ENCODE measurements at places on chromosomes 5 and 9.

DNA sequence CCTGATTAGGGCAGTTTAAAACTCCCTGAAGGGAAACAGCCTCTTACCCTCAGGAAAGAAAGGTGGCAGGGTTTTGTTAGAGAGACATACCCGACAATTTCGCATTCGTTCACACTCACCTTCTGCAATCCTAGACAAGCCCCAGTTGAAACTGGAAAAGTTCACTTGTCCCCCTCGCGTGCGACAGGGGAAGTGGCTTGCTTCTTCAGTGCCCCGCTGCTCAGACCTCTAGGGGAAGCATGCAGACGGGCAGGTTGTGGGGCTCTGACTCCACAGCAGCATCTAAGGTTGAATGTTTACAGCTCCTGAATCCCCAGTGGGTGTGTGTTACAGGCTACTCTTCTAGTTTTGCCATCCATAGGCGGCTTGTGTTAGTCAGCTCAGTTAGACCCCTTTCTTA, 575.7 kb upstream of the ACO1 start:
- DNase-seq: no peak

- DNase-seq: no peak
These were observed 214.1 kb upstream of the MEF2C start for GRCh38 chr5:89097103-89097502.

DNA sequence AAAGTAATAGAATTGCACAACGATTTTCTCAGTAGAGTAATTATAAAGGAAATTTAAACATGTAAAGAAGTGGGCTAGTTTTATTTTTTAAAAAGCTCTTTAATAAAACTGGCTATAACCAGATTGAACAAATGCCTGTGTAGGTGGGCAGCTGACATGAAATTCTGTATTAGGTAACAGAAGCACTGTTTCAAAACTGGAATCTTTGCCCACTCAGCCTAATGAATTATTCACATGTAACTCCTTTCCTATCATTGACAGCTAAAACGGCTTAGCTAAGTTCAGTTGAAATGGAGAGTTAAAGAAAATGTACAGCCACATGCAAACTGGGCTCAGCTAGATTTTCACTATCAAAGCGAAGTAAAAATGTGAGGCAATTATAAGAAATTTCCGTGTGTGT, 1300.1 kb upstream of the ACO1 start:
- DNase-seq: no peak

DNA sequence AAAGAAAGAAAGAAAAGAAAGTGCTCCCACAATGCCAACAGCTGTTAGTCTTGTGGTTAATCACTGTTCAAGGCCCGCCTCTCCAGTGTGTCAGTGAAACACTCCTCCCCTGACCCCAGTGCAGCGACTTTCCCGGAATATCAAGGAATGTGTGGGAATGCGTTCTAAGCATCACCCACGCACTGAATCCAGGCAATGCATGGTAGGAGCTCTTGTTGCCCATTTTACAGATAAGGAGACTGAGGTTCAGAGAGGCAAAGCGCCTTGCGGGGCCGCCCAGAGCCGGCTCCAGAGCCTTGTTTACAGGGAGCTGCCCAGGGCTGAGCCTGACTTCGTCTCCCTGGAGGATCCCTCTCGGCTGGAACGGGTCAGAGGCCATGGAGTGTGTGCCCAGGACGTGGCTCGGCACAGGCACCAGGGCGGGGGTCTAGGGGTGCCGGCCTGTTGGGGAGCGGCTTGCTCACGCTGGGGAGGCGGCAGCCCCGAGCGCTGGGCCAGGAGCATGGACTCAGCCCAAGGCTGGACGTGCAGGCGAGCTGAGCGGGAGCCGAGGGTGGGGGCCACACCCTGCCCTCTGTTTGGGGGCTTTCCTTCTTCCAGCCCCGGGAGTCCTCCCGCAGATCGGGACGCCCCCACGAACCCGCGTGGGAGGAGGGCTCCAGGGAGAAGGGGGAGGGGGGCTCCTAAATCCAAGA, 823 bp downstream of the ST6GALNAC6 start:
- DNase-seq: peak; percentile 79

DNA sequence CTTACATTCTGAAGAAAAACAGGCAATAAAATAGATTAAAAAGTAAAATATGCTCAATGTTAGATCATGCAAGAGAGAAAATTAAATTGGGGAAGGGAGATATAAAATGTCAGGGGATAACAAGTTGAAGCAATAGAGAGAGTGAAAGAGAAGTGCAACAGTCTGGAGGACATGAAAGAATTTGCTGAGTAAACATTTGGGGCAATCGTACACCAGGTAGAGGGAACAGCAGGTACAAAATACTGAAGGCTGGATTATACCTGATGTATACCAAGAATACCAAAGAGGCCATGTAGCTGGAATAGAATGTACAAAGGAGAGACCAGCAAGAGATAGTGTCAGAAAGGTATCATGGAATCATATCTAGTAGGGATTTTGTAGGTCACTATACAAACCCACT, 300.8 kb downstream of the DNAH5 start:
- no peak for DNase-seq

DNA sequence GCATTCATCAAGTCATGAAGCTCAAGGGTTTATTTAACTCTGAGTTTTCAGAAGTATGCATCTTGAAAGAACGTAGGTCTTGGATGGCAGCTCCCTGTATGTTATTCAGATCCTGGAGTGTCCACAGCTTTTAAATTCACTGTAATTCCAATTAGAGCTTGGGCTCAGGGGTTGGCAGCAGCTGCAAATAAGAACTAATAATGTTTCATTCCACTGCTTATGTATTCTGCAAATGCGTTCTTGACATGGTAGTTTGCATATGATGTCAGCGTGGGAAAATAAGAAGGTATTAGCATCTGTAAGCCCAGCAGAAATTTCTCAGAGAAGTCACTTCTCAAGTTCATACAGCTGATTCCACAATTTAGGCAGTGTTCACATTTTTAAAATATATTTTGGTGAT, 58.4 kb downstream of the RORB start:
- no peak for DNase-seq

- DNase-seq: no peak
These were observed 7.6 kb downstream of the SLC36A3 start for GRCh38 chr5:151295791-151296477.

DNA sequence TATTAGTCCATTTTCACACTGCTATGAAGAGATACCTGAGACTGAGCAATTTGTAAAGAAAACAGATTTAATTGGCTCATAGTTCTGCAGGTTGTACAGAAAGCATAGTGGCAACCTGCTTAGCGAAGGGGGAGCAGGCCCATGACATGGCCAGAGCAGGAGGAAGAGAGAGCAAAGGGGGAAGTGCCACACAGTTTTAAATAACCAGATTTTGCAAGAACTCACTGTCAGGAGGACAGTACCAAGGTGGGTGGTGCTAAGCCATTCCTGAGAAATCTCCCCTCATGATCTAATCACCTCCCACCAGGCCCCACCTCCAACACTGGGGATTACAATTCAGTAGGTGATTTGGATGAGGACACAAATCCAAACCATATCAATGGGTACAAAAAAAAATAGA, 16.8 kb upstream of the PCSK5 start:
- no peak for DNase-seq

- no peak for DNase-seq
These were observed 40.8 kb upstream of the DMRT1 start for GRCh38 chr9:800591-801150.

DNA sequence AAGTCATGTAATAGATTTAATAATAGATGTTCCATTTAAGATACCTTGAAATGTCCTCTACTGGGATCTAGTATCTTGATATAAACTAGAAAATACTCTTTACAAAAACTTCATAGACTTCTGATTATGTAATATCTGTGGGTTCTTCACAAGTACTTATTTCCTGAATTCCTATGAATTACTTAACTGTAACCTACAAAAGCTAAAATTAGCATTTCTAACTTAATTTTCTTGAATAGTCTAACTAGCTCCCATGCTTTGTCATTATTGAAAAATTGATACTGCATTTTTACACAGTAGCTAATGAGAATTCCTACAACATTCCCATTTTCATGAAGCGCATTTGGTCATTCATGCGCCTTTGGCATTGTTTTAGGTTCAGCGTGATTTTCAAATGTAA, 1828.2 kb downstream of the MAT2B start:
- DNase-seq: no peak

DNA sequence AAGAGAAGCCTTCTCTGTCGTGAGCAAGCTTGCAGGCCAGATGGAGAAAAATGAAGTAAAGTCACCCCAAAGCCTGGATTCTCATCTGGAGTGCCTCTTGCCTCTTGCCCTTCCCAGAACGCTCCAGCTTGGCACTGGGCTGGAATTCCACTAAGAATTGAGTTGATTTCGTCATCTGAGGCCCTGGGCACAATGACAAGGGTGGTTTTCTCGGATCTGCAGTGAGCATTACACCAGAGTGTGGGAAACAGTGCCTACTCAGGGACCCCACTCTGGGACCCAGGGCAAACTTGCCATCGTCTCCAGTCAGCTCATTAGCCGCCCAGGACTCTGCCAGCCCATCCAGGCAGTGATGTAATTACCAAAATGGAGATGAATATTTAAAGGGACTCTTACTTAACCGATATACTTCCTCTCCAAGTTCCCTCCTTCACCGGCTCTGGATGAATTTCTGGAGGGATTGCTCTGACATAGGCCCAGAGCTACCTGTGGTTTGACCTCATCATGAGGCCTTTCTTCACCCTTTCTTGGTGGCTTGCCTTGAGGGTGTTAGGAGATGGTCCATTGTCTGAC, 44.7 kb upstream of the LCP2 start:
- DNase-seq: no peak

- DNase-seq: no peak
These were observed 32.6 kb upstream of the PLAC8L1 start for GRCh38 chr5:146137967-146138403.

GRCh38 chr5:156245895-156246294, 81.1 kb upstream of the SGCD start:
- no peak for DNase-seq

- DNase-seq: no peak
These were observed 58.5 kb upstream of the PJA2 start for GRCh38 chr5:109468288-109468676.

DNA sequence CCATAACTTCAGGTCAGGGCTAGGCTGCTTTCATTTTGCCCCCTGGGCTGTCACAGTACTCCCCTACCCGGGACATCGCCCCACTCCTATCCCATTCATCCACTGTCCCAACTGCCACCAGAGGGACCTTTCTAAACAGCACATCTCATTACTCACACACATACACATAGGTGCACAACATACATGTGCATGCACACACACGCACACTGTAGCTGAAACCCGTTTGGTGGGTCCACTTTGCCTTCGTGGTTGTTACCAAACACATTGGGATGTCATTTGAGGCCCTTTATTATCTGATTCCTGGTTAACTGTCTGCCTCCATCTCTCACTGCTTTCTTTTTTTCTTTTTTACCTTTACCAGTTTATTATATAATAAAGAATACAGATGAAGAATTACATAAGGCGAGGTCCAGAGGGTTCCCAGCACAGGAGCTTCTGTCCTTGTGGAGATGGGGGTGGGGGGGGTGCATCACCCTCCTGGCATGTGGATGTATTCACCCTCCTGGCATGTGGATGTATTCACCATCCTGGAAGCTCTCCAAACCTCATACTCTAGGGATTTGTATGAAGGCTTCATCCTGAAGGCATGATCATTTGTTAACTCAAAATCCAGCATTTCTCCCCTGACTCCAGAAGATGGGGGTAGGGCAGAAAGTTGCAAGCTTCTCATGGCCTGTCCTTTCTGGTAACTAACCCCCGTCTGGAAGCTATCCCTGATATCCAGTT, 186.0 kb downstream of the GOLPH3 start:
- peak; percentile 93 for DNase-seq

DNA sequence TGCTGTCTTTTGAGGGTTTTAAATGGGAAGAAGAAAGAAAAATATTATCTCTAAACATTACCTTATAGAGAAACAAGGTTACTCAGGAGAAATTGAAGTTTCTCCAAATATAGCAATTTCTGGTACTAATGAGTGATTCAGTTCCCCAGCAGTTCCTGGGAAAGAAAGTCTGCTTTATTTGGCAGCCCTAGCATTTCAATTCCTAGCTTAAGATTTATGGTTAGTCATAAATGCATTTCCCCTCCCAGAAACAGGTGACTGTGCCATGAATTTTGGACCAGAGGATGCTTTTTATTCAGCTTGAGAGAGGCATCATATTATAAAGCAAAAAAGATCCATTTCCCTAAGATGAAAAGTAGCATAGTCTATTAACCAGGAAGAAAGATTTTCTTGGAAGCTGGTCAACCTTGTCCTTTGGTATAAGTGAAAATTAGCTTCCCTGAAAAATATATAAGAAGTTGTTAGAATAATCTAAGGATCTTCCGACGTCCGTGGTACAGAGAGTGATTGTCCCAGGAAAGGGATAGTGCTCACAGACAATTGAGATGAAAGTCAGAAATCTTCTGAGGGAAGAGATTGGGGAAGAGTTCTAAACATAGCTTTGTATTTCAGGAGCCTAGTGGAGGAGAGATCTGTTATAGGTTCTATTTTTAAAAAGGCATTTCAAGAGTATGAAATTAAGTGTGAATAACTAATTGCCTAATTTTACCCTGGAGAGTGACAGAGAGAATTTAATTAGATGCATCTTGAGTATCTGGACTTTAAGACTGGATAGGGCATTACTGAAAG, 164.9 kb downstream of the ESM1 start:
- no peak for DNase-seq

DNA sequence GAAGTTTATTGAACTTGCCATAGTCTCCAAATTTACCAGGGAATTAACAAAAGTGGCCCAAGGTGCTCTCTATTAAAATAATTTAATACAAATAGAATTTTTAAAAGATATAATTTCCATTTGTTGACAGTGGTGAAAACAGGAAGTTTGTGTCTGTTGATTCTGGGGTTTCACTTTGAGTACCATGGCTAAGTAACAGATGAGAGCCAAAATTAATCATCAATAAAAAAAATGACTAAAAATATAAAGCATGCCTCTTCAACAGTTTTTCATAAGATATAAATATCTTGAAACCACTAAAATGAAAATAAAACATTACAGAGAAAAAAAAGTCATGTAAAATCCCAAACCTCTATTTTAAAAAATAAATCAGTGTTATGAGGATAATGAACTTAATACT, 49.8 kb downstream of the SGCD start:
- no peak for DNase-seq

GRCh38 chr5:152465140-152465539, 60.1 kb upstream of the NMUR2 start:
- DNase-seq: no peak

DNA sequence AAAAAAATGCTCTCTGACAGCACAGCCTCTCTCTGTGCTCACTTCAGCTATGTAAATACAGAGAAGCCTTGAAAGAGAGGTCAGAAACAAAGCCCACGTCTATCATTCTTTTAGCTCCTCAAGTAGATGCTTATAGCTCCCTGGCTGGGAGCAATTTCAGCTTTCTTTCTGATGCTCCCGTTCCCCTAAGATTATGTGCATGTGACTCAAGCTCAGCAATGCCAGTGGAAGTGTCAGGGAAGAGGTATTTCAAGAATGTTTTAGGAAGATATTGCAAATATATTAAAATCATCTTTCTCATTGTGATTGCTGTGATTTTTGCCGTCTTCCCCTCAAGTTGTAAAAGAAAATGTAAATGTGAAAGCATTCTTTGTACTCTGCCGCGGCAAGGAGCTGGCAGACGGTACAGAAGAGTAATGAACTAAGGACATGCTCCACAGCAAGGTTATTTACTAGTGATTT, 1353.7 kb upstream of the ACO1 start:
- peak; percentile 47 for DNase-seq

- no peak for DNase-seq
These were observed 13.8 kb downstream of the EXOSC2 start for GRCh38 chr9:130707225-130707976.

Measured in fibroblast of skin of left biceps (primary cell).